Colonic mucosa (tissue), 4 donors: ENCODE measurements at places on chromosomes 3 and 15.

DNA sequence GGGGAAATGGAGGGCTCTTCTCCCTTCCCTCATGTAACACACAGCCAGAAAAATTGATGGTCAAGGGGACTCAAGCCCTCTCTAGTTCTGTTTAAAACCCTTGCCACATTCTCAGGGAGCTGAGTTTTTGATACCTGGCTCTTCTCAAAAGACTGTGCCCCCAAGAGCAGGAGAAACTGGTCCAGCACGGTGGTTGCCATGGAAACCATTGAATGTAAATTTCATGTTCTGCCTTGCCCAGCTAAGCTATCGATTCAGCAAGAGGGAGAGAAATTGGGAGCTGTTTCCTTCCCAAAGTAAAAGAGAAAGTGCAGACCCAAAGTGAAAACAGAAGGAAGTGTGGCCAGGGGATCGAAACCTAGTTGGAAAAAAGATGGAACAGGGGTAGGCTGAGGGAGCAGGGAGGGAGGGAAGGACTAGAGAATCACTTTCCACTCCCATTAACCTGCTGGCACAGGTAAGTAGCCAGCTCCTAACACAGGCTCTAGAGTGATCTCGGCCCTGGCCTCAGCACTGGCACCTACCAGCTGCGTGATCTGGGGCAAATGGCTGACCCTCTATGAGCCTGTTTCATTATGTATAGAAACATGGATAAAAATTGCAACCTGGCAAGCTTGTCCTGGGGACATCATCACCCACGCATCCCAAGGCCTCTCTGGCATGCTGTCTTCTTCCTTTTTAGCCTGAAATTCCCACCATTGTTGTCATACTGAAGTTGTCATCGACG lies 140.9 kb downstream of the TPRA1 start:
- no peak for DNase-seq

DNA sequence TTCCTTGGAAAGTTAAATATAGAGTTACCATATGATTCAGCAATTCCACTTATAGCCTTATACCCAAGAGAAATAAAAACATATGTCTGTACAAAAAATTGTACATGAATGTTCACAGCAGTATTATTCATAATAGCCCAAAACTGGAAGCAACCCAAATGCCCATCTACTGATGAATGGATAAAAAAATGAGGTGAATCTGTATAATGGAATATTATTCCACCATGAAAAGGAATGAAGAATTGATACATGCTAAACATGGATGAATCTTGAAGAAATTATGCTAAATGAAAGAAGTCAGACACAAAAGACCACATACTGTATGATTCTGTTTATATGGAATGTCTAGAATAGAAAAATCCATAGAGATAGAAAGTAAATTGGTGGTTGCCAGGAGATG lies 61.4 kb downstream of the TTC23 start:
- no peak for DNase-seq

DNA sequence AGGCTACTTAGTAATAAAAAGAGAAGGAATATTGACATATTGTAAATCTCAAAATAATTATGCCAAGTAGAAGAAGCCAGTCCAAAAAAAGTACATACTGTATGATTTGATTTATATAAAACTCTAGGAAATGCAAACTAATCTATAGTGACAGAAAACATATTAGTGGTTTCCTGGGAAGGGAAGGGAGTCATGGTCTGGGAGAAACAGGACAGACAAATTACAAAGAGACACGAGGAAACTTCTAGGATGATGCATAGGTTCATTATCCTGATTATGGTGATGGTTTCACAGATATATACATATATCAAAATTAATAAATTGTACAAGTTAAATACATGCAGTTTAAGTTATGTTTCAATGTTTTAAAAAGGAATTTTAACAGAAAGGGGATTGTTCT lies 81.0 kb upstream of the GOLGA8B start:
- no peak for DNase-seq

- DNase-seq = no peak
Measured at GRCh38 chr15:64379216-64379960, 1.9 kb downstream of the PCLAF start.

- DNase-seq = no peak
Measured at GRCh38 chr3:131553495-131554247, 50.9 kb upstream of the MRPL3 start.

GRCh38 chr15:95860406-95860805 lies 470.1 kb upstream of the NR2F2 start:
- no peak for DNase-seq

GRCh38 chr15:74196175-74196574 lies 6.4 kb downstream of the STRA6 start:
- peak; percentile 85 for DNase-seq

DNA sequence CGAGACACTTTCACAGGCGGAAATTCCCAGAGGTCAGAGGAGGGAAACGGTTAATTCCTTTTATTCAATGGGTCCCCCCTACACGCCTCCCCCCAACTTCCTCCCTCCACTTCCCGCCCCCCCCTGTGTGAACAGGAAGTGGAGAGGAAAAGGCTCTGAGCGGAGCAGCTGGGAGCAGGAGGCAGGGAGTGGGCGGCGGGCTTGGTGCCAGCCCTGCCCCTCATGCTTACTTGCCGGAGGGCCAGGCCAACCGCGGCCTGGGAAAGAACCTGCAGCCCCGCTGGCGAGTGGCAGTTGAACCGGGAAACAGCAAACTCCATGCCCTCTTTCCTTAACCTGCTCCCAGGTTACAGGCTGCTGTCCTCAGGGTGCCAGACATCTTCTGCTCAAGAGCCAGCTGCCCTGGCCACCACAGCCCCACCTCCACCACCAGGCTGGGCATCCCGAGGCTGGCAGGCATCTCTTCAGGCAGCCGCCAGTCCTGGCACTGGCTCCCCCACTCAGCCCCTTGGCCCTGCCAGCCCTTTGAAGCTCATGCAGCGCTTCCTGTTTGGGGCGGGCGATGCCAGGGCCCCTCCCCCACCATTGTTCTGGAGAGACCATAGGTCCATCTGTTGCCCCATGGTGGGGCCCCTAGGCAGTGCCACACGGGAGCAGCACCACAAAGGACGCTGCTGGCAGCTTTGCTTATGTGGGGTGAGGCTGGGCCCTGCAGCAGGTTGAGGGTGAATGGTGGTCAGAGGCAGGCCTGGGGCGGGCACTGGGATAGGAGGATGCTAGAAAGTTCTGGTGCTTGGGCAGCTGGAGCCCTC lies 12.9 kb downstream of the VPS18 start:
- DNase-seq = peak; percentile 80

- no peak for DNase-seq
Measured at GRCh38 chr3:96719921-96720320, 94.5 kb upstream of the EPHA6 start.

- no peak for DNase-seq
Measured at GRCh38 chr3:157618886-157619285, 115.7 kb upstream of the VEPH1 start.

- DNase-seq = peak; percentile 66
Measured at GRCh38 chr3:66483006-66483405, 17.8 kb downstream of the LRIG1 start.

DNA sequence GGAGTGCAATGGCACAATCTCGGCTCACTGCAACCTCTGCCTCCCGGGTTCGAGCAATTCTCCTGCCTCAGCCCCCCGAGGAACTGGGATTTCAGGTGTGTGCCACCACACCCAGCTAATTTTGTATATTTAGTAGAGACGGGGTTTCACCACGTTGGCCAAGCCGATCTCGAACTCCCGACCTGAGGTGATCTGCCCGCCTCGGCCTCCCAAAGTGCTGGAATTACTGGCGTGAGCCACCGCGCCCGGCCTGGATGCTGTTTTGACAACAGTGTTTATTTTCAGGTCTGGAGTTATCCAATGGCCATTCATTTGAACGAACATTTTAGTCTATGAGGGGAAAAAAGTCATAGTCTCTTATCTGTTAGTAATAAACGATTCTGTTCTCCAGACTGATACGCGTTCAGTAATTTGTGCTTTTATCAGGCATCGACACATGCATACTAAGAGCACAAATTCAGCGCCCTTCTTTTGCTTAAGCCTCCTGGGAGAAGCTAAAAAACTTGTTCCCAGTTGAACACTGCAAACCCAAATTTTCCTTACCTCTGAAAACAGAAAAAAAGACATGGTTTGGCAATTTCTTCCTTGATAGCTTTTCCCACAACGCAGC lies 1.3 kb downstream of the B3GALNT1 start:
- DNase-seq = no peak

- no peak for DNase-seq
Measured at GRCh38 chr3:102301155-102301880, 133.5 kb upstream of the ZPLD1 start.

GRCh38 chr15:31051496-31052080 lies 49.9 kb downstream of the TRPM1 start:
- DNase-seq = no peak

DNA sequence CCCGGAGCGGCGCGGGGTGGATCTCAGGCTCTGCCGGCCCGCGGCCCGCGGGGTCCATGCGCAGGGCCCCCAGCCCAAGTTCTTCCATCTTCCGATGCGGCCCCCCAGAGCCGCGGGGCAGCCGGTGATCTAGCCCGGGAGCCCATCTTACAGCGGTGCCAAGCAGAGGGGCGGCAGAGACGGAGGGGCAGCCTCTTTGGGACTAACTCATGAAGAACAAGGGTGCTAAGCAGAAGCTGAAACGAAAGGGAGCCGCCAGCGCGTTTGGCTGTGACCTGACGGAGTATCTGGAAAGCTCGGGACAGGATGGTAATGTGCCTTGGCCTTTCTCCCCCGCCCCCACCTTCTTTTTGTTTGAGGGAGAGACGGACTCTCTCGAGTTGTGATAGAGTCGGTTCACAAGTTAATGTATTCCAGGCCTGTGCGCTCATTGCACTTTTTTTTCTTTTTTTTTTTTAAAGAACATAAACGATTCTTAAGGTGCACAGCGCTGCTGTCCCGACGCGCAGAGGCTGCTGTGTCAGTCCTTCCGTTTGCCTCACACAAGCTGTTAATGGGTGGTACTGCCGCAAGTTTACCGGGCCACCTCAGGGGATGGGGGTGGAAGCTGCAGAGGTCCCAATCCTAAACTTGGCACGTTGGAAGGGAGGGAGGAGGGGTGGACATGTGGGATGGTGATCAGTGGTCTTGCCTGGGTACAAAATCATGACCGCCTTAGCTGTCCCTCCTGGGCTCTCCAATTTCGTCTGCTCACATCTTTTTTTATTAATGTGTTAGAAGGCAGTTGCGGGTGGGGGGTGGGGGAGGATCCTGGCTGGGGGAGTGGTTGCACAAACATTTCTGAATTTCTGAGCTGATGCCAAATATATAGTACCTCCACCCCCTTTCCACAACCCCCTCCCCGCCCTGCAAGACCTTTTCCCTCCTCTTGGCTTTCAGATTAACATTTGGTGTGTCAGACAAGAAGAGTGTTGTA lies 801 bp downstream of the ARHGAP31 start:
- peak; percentile 53 for DNase-seq

DNA sequence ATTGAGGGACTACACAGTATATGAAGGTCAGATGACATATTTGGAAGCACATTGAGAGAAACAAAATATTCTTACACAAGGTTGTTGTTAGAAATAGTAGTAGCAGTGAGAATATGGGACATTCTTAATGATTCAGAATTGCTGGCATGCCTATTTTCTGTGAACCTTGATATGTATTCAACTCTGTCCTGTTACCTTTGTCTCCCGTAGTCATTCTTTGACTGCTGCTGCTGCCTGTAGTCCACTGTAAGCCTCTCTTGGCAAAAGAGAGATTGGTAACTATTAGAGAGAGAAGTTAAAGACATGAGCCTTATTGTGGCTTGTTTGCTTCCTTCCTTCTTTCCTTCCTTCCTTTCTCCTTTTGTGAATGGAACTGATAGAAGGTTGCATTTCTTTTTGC lies 64.5 kb downstream of the TCF12 start:
- no peak for DNase-seq

DNA sequence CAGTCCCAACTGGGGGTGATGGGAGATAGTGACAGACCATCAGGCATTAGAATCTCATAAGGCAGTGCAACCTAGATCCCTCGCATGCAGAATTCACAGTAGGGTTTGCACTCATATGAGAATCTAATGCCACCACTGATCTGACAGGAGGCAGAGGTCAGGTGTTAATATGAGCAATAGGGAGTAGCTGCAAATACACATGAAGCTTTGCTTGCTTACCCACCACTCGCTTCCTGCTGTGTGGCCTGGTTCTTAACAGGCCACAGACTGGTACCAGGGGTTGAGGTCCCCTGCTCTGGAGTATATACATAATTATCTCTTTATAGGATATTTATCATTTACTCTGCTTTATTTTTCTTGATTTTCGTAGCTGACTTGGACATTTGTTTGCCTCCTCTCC lies 36.0 kb upstream of the ZMAT3 start:
- no peak for DNase-seq

GRCh38 chr15:91072161-91072560 lies 27.9 kb upstream of the SV2B start:
- DNase-seq = no peak

- no peak for DNase-seq
Measured at GRCh38 chr3:40975711-40976121, 223.6 kb upstream of the CTNNB1 start.

DNA sequence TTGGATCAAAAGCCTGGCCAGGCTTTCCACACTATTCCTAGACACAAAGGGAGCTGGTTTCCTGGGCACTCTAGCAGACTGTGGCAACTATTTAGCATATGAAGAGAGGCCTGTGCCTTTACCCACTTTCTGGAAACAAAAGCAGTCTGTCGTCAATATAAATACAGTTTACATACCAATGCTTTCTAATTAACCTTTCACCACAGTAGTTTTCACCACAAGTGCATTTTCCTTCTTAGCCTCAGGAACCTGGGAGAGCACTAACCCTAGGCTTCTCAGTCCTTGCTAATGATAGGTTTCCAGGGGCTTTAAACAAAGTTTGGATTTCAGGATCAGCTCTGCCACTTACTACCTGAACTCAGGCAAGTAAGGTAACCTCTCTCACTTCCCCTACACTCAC lies 499.1 kb downstream of the MAGI1 start:
- no peak for DNase-seq

DNA sequence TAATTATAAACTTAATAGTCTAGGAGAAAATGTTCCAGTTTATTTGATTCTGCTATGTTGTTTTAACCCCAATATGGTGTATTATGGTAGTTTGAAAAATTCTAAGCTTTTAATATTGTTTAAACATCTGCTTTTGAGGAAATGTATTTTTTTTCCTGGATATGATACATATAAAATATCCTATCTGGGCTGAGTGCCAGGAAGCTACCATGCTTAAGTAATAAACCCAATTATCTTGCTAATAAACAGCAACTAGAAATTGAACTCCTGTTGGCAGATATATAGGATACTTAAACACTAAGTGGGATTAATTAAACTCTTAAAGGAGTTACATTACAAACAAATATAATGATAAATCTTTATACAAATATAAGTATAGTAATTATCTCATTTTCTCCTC lies 293.7 kb upstream of the GRM7 start:
- no peak for DNase-seq

DNA sequence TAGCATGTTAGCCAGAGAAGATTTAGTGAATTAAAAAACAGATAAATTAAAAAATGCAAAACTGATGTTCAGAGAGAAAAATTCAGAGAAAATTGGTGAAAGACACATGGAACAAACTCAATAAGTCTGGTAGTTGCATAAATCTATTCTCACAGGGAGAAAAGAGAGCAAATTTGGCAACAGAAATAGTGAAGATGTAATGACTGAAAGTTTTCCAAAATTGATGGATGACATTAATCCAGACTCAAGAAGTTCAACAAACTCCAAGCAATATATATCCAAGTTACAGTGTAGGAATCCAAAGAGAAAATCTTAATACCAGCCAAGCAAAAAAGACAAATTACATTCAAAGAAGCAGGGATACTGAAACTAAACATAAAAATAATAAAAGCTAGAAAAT lies 302.7 kb upstream of the ARPP21 start:
- DNase-seq = no peak
